ENCODE measurements at places on chromosomes 4 and X.

- DNase-seq: no peak
These were observed 435.7 kb upstream of the FMR1 start for GRCh38 chrX:147476008-147476407.

- no peak for DNase-seq
These were observed 343.0 kb upstream of the CPEB2 start for GRCh38 chr4:14659286-14659685.

GRCh38 chrX:2697741-2698299, 6.7 kb downstream of the CD99 start:
- peak; percentile 8 for DNase-seq

DNA sequence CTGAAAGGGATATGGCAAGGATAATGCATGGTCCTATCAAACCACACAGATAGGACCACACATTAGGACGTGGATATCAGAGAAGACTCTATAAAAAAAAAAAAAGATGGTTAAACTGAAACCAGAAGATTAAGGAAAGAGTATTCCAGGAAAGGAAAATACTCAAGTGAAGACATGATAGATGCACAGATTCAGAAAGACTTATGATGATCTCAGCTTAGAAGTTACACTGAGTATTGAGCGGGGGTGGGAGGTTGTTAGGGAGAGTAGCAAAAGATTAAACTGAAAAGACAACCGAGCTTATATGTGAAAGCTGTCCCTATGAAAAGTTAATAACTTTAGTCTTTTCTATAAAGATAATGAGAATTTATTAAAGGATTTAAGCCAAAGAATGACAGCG, 211.0 kb upstream of the EMCN start:
- DNase-seq: no peak

- no peak for DNase-seq
These were observed 81.6 kb downstream of the GATB start for GRCh38 chr4:151679231-151679630.
